LoVo (cell line): ENCODE measurements at places on chromosomes 7 and 10.

DNA sequence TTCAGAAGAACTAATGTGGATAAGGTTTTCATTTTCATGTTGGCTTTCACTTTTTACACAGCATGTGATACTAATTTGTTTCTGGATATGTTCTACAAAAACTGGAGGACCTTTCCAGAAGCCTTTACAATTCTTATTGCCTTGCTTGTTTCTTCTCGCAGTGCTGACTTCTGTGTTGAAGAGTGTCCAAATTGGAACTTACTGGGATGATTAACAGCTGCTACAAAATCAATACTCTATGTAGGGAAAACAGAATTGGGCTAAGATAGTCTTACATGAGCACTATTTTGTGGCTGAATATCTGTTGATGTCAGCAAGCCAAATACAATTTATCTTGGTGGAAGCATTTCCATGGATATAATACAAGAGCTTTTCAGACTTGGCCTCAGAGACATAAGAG is 351.2 kb downstream of the DGKB start:
- DNase-seq = no peak

DNA sequence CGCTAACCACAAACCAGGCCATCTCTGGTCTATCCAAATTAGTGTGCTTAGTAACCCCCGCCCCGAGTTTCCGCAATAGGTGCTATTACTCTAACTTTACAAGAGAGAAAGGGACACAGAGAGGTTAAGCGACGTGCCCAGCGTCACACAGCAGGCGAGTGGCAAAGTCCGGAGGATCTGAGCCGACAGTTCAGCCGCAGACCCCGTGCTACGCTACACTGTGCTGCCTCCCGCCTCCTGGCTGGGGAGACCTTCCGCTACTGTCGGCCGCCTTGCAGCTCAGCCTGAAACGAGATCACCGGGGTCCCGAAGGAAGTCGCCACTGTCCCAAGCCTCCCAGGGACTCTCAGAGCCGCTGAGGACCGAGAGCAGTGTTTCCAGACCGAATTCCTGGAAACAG is 799 bp downstream of the INTS1 start:
- no peak for DNase-seq

DNA sequence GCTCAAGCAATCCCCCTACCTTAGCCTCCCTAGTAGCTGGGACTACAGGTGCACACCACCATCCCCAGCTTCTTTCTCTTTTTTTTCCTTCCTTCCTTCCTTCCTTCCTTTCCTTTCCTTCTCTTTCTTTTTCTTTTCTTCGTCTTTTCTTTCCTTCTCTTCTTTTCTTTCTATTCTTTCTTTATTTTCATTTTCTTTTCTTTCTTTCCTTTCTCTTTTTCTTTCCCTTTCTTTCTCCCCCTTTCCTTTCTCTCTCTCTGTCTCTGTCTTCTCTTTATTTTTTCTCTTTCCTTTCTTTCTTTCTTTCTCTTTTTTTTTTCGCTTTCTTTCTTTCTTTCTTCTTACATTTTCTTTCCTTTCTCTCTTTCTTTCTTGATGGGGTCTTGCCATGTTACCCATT is 621.3 kb downstream of the GALNT17 start:
- no peak for DNase-seq

DNA sequence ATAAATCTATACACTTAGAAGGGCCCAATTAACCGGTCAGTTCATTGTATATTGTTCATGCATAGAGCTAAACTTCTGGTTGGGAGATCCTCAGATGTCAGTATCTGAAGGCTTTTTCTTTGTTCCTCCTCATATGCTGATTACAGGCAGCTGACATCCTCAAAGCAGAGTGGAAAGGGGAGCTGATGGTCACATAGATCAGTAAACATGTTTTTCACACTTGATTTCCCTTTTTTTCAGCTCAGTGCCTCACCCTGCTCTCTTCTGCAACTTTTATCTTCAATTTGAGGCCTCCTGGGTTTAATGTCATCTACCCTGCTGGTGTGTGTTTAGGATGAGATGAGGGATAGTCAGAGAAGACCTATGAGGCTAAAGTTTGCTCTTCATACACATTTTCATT is 297.9 kb upstream of the FZD1 start:
- no peak for DNase-seq
